Muscle of leg (tissue), 16 donors: ENCODE measurements at places on chromosomes 4 and X.

DNA sequence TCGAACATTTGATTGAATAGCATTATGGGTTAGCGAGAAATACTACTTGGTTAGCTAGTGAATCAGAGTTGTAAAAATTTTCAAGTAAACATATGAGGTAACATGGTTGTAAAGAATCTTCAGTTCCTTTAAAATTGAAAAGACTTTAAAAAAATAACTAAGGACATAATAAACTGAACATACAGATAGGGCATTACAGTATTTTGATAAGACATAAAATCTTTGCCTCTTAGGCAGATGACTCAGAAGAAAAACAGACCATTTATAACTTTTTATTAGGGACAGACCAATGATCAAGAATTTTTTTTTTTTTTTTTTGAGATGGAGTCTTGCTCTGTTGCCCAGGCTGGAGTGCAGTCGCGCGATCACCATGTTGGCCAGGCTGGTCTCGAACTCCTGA, 43.1 kb downstream of the PNMA5 start:
- no peak for DNase-seq
- no peaks in the 10 kb centered on the region for H3K4me1 ChIP-seq
- peaks cover 13% of the 10 kb centered on the region for H3K27me3 ChIP-seq
- H3K27ac ChIP-seq = no peak overlapping the region

GRCh38 chrX:132023896-132024386, 839 bp downstream of the STK26 start:
- H3K27ac ChIP-seq = peak overlapping the region; percentile 79
- H3K36me3 ChIP-seq = no peaks in the 10 kb centered on the region
- peaks cover 39% of the 10 kb centered on the region for H3K27me3 ChIP-seq

GRCh38 chr4:89337681-89338080, 30.1 kb upstream of the GPRIN3 start:
- no peak overlapping the region for H3K4me3 ChIP-seq
- no peak overlapping the region for H3K27ac ChIP-seq
- DNase-seq = no peak
- no peaks in the 10 kb centered on the region for H3K36me3 ChIP-seq
- no peaks in the 10 kb centered on the region for H3K4me1 ChIP-seq
- H3K27me3 ChIP-seq = no peaks in the 10 kb centered on the region

DNA sequence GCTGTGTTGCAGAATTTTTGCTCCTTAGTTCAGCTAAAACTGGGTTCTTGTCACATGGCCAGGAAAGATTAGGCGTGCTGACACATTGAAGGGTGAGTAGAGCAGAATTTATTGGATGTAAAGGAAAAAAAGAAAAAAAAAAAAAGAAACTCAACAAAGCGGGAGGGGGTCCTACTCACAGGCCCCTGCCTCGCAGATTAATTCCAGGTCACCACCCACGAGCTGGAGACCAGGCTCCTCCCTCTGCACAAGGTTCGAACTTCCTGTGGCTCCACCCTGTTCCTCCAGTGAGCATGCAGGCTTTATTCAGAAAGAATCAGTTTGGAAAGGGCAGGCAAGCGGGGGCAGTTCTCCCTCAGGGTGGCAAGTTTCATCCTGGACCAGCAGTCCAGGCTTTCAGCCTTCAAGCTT, 17.1 kb downstream of the MGST2 start:
- H3K36me3 ChIP-seq = peaks cover 23% of the 10 kb centered on the region
- H3K27me3 ChIP-seq = no peaks in the 10 kb centered on the region
- H3K4me3 ChIP-seq = no peak overlapping the region

DNA sequence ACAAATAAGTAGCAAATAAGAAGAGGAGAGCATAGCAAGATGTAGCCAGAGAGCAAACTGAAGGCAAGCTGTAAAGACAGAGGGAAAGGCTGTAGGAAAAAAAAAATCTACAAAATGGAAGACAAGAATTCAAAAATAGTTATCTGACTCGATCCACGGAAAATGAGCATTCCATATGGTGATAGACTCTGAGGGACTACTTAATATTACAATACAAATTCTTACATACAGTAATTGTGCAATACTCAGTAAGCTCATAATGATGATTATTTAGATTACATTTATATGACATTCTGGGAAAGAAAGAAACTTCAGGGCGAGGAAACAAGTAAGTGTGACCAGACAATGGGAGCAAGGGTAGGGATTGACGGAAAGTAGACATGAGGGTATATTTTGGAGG, 102.6 kb downstream of the UNC5C start:
- no peak overlapping the region for H3K27ac ChIP-seq
- no peak for DNase-seq
- H3K27me3 ChIP-seq = no peaks in the 10 kb centered on the region
- H3K4me1 ChIP-seq = no peaks in the 10 kb centered on the region

- H3K36me3 ChIP-seq = no peaks in the 10 kb centered on the region
- H3K4me3 ChIP-seq = no peak overlapping the region
- peak; percentile 88 for DNase-seq
- H3K27ac ChIP-seq = no peak overlapping the region
- no peaks in the 10 kb centered on the region for H3K27me3 ChIP-seq
- peaks cover 29% of the 10 kb centered on the region for H3K4me1 ChIP-seq
These were observed 30.3 kb downstream of the CCNG2 start for GRCh38 chr4:77187322-77187721.

DNA sequence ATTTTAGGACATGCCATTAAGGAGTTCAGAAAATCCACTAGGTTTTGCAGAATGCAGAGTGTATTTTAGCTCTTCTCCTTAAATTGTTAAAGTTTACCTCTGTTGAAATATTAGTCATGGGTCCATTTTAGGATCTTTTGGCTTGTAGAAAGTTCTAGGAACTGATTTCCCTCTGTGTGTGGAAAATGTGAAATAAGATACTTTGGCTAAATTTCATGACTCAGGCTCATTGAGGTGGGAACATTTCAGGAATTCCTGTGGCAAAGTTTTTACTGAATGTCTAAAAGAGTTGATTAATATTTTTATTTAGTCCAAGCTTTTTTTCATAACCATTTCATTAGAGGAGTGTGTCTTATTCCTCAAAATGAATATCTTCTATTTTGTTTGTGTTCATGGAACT, 7.0 kb downstream of the FHIP1A start:
- H3K4me3 ChIP-seq = no peak overlapping the region
- H3K27ac ChIP-seq = no peak overlapping the region
- no peaks in the 10 kb centered on the region for H3K4me1 ChIP-seq
- DNase-seq = no peak

- H3K4me1 ChIP-seq = peaks cover 6% of the 10 kb centered on the region
- peaks cover 12% of the 10 kb centered on the region for H3K27me3 ChIP-seq
- H3K36me3 ChIP-seq = no peaks in the 10 kb centered on the region
- H3K4me3 ChIP-seq = peak within 1 kb of the TSS; percentile 66
These were observed at the start of gene C4orf36 for GRCh38 chr4:86891762-86892635. C4orf36 (minus strand) TSS chr4:86892422; CDS start chr4:86891520, 902 bp downstream.
